ENCODE measurements at places on chromosomes 12 and 14.

DNA sequence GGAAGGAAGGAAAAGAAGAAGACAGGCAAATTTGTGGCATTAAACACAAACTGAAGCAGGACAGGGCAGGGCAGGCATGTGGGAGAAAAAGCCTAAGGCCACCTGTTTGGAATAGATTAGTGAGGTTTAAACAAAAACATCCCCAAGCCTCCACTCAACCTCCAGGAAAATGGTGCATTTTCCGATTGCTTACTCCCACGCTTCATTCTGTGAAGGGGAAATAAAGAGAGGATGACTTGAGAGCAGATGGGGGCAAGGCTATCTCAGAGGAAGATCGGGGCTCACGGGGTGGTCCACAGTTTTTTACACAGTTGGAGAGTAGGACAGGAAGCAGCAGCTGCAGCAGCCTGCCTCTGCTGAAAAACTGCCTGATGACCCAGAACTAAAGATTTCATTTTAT is 250.9 kb downstream of the DUSP6 start:
- DNase-seq: no peak

- no peak for DNase-seq
These were observed 605.0 kb downstream of the FSCB start for GRCh38 chr14:43901911-43902673.

DNA sequence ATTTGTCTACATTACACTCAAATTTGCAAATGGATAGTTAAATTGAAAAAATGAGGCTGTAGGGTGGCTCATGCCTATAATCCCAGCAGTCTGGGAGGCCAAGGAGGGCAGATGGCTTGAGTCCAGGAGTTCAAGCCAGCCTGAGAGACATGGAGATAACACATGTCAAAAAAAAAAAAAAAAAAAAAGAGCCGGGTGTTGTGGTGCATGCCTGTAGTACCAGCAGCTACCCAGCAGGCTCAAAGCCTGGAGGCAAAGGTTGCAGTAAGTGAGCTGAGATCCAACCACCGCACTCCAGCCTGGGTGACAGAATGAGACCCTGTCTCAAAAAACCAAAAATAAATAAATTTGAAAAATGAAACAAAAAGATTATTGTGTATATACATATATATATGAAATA is 119.9 kb upstream of the MGAT4C start:
- peak; percentile 14 for DNase-seq

- DNase-seq: no peak
These were observed 371.7 kb upstream of the KITLG start for GRCh38 chr12:88951860-88952561.

- no peak for DNase-seq
These were observed 129.3 kb upstream of the LMNTD1 start for GRCh38 chr12:25682421-25682820.

DNA sequence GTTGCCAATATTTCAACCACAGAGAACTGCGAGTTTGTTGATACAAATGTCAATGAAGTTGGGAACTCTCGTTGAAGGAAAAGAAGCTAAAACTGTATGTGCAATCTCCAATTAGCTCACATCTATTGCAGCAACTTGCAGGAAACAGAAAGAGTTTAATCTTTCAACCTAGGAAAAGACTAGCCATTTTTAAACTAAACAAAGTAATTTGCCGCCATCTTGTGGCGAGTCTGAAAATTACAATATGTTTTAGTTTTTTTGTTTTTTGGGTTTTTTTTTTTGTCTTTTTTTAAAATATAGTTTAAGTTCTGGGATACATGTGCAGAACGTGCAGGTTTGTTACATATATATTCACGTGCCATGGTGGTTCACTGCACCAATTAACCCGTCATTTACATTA is 131.2 kb upstream of the FOXG1 start:
- no peak for DNase-seq

Measured in HEK293T (cell line).